ENCODE measurements at places on chromosomes 12 and 14. TPM values are rescaled to one million over a fixed set of nuclear protein-coding genes. Genes with fewer than 3 reads are reported as not detected.

Gene CPNE6
- polyA plus RNA-seq = 0.16 TPM

Gene TEX52
- not detected for polyA plus RNA-seq

Gene OTX2
- polyA plus RNA-seq = not detected

Gene CSAD
- polyA plus RNA-seq = 16.2 TPM

Gene C1QL4
- not detected for polyA plus RNA-seq

Gene PRR4
- 2.4 TPM for polyA plus RNA-seq

Gene ACSM4
- polyA plus RNA-seq = not detected

Gene TAS2R50
- 0.09 TPM for polyA plus RNA-seq

Gene PTCSC3
- not detected for polyA plus RNA-seq

Gene REP15
- 2.6 TPM for polyA plus RNA-seq

Gene KIF26A
- polyA plus RNA-seq = 7.1 TPM

Gene CLEC9A
- polyA plus RNA-seq = not detected

Gene PPP1R1A
- polyA plus RNA-seq = 210 TPM

Gene GPX2
- 0.23 TPM for polyA plus RNA-seq

Gene SOAT2
- polyA plus RNA-seq = 0.07 TPM

Gene PZP
- 0.36 TPM for polyA plus RNA-seq

Gene GTF2A1
- polyA plus RNA-seq = 5.7 TPM

Gene SPIC
- not detected for polyA plus RNA-seq

Gene OAS2
- 4.1 TPM for polyA plus RNA-seq

Gene PRKD1
- polyA plus RNA-seq = 3.7 TPM

Gene KCNK13
- polyA plus RNA-seq = 3.2 TPM

Gene TUBA1B
- polyA plus RNA-seq = 395 TPM

Gene TUNAR
- polyA plus RNA-seq = not detected
